Activated CD4-positive, alpha-beta memory T cell treated with anti-CD3 and anti-CD28 coated beads for 36 hours (primary cell): ENCODE measurements at places on chromosomes 6 and 20.

DNA sequence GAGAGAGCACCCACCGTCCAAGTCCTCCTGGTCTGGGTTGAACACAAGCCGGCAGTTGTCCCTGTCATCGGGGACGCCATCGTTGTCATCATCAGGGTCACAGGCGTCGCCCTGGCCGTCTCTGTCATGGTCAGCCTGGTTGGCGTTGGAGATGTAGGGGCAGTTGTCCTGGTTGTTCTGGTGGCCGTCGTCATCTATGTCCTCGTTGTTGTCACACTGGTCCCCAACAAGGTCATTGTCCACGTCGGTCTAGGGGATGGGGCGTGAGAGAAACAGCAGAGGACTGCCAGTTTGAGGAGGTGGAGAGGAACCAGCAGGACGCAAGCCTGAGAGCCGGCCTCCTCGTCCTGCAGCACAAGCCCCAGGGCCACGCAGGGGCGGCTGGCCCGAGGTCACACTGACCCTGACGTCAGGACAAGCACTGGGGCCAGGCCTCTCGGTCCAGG lies 28.5 kb downstream of the THBS2 start:
- DNase-seq: no peak

DNA sequence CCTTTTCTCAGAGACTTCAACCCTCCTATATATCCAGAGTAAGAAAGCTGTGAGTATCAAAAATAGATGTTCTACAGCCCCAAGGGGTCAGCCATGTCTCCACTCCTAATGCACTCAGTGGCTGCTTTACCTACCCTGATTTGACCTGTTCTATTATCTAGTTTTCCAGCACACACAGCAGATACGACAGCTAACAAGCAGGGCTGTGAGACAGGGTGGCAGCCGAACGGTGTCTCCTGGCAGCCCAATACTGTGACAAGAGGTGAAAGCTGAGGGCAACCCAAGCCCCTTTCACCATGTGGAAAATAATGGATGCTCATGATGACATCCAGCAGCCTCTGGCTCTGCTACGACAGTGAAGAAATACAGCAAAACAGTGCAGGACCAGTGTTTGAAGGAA lies 67.9 kb downstream of the KIF13A start:
- DNase-seq: no peak

GRCh38 chr6:153015094-153015640 lies 12.7 kb upstream of the MTRF1L start:
- DNase-seq: no peak

- no peak for DNase-seq
Measured at GRCh38 chr6:22801831-22802230, 232.5 kb downstream of the HDGFL1 start.

GRCh38 chr6:29232725-29233124 lies 62.0 kb downstream of the OR2J2 start:
- no peak for DNase-seq

DNA sequence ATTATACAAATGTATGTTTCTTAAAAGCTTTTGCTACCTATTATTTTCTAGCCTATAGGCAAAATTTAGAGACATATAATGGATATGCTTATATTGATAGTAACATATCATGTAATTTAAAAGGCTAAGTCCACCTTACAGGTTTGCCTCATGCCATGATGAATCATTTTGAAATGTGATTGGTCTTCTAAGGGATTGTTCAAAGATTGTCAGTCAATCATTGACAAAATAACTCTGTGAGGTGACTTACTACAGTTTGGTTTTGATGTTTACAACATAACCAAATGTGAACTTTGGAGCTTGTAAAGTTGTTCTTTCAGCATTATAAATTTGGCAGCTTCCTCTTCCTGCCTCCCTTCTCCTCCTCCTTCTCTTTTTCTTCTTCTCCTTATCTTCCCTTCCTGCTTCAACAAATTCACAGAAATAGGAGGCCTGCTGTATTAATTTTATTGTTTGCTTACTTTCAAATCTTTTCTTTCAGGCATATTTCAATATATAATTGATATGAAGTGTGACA lies 39.7 kb upstream of the ZFP64 start:
- DNase-seq: no peak

DNA sequence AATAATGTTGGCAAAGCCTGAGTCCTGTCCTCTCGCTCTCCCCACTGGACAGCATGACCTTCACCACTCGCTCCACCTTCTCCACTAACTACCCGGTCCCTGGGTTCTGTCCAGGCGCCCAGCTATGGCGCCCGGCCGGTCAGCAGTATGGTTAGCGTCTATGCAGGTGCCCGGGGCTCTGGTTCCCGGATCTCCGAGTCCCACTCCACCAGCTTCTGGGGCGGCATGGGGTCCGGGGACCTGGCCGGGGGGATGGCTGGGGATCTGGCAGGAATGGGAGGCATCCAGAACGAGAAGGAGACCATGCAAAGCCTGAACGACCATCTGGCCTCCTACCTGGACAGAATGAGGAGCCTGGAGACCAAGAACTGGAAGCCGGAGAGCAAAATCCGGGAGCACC lies 20.5 kb downstream of the RNF114 start:
- no peak for DNase-seq

- no peak for DNase-seq
Measured at GRCh38 chr6:29981211-29981812, 39.0 kb downstream of the HLA-A start.
